ENCODE measurements at places on chromosomes 12 and 14.

DNA sequence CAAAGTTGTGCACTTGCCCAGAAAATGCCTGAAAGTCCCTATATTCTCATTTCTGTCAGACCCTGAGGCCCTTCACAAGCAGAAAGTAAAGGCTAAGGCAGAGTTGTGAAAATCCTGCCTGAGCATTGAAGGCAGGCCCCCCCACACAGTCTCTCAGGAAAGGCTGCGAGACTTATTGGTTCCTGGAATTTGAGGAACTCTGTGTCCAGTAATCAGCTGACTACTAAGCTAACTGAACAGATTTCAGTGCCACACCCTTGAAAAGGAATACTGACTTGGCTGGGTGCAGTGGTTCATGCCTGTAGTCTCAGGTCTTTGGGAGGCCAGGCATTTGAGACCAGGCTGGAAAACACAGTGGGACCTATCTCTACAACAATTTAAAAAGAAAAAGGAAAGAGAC, 21.1 kb upstream of the PPP2R5E start:
- no peak for DNase-seq

DNA sequence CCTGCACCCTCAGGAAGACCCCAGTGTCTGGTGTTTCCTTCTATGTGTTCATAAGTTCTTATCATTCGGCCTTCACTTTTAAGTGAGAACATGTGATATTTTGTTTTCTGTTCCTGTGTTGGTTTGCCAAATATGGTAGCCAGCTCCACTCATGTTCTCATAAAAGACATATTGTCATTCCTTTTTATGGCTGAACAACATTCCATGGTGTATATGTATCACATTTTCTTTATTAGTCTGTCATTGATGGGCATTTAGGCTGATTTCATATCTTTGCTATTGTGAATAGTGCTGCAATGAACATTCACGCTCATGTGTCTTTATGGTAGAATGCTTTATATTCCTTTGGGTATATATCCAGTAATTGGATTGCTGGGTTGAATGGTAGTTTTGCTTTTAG, 645.1 kb downstream of the SLC16A7 start:
- no peak for DNase-seq

DNA sequence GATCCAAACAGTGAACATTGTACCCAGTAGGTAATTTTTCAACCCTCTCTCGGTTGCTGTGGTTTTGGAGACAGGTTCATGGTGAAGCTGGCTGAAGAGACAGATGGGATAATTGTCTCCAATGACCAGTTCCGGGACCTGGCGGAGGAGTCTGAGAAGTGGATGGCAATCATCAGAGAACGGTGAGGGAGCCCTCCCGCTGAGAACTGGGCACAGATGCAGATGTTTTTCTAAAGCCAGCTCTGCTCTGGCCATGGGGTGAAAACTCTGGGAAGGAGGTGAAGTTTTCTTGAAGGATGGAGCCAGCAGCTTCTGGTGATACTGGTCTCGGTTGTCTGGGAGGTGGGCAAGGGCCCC, 6.2 kb downstream of the KHNYN start:
- DNase-seq = no peak

- no peak for DNase-seq
These were observed 7.6 kb upstream of the LRTM2 start for GRCh38 chr12:1812650-1813302.

GRCh38 chr12:30779578-30779977, 24.8 kb upstream of the CAPRIN2 start:
- DNase-seq = no peak

DNA sequence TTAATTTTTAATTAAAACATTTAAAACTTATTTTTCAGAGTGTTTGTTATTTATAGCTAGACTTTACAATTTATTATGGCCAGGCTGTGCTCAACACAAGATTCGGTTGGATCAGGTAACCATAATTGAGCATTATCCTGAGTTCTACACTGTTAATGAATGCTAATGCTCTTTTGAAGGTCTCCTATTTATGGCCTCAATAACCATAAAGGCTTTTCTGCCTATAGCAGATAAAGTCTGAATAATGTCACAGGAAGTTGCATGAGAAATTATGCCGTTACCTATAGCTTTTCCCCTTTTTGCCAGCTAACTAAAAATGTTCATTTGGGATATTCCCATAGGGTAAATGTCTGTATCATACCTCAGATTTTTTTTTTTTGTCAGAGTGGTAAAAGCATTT, 269.4 kb upstream of the E2F7 start:
- no peak for DNase-seq

- DNase-seq = no peak
These were observed 24.1 kb downstream of the NTN4 start for GRCh38 chr12:95766356-95767019.

GRCh38 chr12:52244615-52244994, 11.6 kb downstream of the KRT7 start:
- DNase-seq = no peak

DNA sequence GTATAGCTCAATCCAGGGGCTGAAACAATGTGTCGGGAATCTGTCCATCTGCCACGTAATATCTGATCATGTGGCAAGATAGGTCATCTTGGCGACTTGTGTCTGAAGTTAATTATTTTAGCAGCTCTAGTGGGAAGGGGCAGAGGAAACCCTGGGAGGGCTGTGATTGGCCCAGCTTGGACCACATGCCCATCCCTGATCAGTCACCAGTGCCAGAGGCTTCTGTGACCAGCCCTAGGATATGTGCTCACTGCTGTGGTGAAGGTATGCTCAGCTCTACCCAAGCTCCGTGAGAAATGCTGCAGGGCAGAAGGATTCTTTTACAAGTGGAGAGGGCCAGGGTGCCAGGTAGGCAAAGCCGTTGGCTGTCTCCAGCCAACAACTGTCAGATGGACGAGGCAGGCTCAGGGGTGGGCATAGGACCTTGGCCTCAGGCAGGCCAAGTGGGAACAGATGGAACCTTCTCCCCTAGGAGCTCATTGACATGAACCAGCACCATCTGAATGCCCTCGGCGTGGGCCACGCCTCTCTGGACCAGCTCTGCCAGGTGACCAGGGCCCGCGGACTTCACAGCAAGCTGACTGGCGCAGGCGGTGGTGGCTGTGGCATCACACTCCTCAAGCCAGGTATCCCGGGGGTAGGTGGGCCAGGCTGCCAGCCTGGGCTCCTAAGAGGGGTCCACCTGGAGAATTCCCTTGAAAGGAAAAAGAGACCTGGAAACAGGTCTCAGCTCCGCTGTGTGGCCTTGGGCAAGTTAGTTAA, 21.1 kb downstream of the MVK start:
- DNase-seq = no peak

DNA sequence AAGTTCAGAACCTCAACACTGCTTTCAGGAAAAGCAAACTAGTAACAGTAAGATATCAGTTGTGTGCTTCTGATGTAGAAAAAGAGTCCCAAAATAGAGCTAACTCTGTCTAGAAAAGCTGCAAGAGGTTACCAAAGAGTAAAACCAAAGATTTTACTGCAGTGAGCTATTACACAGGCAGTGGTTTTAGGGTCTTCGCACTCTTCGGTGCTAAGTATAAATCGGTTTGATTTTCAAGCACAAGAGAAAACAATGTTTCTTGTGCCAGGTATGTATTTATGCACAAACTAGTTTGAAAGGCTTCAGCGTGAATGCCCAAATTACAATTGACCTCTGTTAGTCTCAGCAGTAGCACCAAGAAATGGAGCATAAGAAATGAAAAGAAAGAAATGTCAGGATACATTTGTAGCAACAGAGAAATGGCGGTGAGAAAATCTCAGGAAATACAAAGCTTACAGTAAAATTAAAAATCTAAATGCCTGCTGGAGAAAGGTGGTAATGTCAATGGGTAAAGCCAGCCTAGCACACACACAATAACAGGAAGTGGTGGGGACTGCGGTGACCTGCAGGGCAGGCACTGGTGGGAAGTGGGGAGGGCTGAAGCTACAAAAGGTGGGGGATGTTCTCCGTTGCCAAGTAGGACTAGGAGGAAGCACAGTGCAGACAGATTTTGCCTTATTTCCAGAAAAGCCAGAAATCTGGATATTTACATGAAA, 18.0 kb upstream of the DYRK2 start:
- DNase-seq = peak; percentile 30

DNA sequence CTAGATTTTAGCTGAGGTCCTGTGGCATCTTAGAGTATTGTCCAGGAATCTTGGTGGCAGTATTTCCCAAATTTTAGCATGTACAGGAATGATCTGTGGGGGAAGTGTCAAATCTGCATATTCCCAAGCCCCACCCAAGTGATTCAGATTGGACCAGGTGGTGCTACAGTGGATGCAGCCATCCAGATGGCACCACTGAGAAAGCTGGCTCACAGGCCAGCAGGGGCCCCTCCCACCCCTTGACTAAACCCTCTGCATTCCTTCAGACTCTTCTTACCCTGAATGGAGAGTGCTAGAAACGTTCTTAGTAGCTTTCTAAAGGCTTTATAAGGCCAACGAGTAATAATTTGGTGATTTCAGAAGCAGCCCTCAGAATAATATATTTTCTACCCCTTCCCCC, 255.2 kb downstream of the NRXN3 start:
- peak; percentile 12 for DNase-seq

DNA sequence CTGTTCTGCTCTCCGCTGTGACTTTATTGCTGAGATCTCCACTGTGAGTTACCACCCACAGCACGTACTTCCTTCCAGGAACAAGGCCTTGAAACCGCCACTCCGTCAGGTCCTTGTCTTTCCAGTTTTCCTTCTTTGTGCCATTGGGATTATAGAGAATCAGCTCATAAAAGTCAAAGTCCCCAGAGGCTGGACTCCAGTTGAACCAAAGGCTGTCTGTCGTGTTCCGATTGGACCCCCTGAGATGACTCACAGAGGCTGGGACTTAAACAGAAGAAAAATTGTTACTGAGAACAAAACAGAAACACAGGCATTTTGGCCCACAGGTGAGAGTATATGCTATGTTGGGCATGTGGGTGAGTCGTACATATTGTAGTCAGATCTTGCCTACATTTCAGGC, 76.6 kb downstream of the PTPRB start:
- DNase-seq = no peak

GRCh38 chr12:59398164-59398563, 197.7 kb upstream of the SLC16A7 start:
- no peak for DNase-seq

- DNase-seq = peak; percentile 88
These were observed at the start of gene CCND2 for GRCh38 chr12:4273652-4274395. Gene CCND2, plus strand, starts transcription at chr12:4273762. Its CDS starts 279 bp downstream, at chr12:4274041.

DNA sequence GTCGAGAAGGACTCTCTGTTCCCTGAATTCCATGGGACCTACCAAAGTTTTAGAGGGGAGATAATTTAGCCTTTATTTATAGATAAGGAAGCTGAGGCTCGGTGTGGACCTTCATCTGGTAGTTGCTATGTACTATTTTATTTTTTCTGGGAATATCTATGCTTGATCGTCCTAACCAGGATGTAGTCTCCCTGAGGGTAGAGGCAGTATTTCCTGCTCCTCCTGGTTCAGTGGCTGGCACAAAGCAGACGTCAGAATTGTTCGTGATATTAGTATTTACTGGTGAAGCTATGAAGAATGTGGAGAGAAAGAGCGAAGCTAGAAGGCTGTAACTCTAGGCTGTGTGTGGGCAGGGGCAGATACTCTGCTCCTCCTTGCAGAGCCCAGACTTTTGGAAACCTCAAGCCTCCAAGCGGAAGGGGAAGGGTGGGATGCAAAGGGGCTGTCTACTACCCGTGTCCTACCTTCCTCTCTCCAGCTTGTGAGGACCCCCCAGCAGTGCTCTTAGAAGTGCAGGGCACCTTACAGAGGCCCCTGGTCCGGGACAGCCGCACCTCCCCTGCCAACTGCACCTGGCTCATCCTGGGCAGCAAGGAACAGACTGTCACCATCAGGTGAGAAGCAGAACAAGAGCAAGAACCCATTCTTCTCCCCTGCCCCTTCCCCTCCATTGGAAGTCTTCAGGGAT, 1.4 kb downstream of the LRP10 start:
- DNase-seq = no peak

- DNase-seq = no peak
These were observed 10.0 kb upstream of the SERPINA10 start for GRCh38 chr14:94303111-94303510.

GRCh38 chr12:25384893-25385248, 134.1 kb upstream of the KRAS start:
- DNase-seq = no peak

DNA sequence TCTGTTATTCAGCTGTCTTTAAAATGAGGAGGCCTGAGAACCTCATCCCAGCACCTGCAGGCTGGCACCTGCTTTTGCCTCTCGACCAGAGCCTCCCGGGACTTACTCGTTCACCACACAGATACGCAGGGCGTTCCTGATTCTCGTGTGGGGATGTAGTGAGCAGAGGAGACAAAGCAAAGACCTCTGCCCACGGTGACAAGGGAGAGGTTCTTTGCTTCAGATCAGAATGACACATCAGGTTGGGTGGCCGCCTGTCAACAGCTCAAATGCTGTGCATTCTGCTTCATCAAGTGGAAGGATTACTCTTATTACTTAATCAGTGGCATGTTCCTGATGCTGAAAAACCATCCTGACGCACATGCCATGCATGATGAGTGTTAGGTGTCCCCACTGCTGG, 24.4 kb downstream of the DEGS2 start:
- no peak for DNase-seq

GRCh38 chr12:108691998-108692808, 39.1 kb downstream of the CORO1C start:
- no peak for DNase-seq

GRCh38 chr14:78951602-78952001, 781.4 kb downstream of the NRXN3 start:
- no peak for DNase-seq

- no peak for DNase-seq
These were observed 8.9 kb upstream of the MSRB3 start for GRCh38 chr12:65269603-65270002.

- peak; percentile 28 for DNase-seq
These were observed 10.1 kb downstream of the SMCO2 start for GRCh38 chr12:27456618-27457017.

Data from WTC11 (cell line).